ENCODE measurements at places on chromosomes 3 and 15.
A peak's percentile ranks its signal among the peaks of the same experiment; 100 is the strongest.

- H3K27me3 ChIP-seq = no peaks in the 10 kb centered on the region
- peak overlapping the region; percentile 49 for H3K4me3 ChIP-seq
- DNase-seq = peak; percentile 79
- no peaks in the 10 kb centered on the region for H3K4me1 ChIP-seq
- H3K27ac ChIP-seq = no peak overlapping the region
- H3K36me3 ChIP-seq = no peaks in the 10 kb centered on the region
Measured at GRCh38 chr3:121431726-121432517, 113.9 kb downstream of the POLQ start.

- no peaks in the 10 kb centered on the region for H3K36me3 ChIP-seq
- no peak for DNase-seq
- H3K27me3 ChIP-seq = peaks cover 72% of the 10 kb centered on the region
- no peak overlapping the region for H3K27ac ChIP-seq
- peaks cover 23% of the 10 kb centered on the region for H3K4me1 ChIP-seq
- no peak overlapping the region for H3K4me3 ChIP-seq
Measured at GRCh38 chr3:27715454-27715806, 6.7 kb downstream of the EOMES start.

DNA sequence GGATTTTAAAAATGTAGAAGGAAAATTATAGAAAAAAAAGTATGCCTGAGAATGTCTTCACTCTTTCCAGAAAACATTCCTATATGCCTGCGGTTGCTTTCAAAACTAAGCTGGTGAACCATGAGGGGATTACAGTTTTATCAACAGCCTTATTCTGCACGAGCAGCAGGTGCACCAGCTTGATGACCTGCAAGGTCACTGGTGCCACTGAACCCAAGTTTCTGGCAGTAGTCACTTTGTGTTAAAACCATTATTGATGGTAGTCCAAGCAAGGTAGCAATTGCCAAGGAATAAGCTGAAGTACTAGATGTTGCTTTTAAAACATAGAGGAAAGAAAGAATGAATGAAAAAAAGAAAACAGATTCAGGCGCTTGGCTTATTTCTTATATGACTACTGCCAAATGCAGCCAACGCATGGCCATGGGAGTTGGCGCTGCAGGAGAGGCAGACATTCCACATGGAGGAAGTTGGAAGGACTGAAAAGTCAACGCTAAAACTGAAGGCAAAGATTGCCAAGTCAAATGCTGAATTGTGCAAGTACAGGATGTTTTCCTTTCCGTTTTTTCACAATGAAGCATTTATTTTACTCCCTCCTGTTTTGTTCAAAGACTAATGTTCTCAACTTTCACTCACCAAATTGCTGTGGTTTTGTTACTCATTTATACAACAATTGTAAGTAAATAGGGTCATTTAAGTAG lies 601.4 kb downstream of the CADM2 start:
- peak; percentile 70 for DNase-seq
- no peak overlapping the region for H3K4me3 ChIP-seq
- H3K36me3 ChIP-seq = no peaks in the 10 kb centered on the region
- H3K27me3 ChIP-seq = no peaks in the 10 kb centered on the region
- no peaks in the 10 kb centered on the region for H3K4me1 ChIP-seq

DNA sequence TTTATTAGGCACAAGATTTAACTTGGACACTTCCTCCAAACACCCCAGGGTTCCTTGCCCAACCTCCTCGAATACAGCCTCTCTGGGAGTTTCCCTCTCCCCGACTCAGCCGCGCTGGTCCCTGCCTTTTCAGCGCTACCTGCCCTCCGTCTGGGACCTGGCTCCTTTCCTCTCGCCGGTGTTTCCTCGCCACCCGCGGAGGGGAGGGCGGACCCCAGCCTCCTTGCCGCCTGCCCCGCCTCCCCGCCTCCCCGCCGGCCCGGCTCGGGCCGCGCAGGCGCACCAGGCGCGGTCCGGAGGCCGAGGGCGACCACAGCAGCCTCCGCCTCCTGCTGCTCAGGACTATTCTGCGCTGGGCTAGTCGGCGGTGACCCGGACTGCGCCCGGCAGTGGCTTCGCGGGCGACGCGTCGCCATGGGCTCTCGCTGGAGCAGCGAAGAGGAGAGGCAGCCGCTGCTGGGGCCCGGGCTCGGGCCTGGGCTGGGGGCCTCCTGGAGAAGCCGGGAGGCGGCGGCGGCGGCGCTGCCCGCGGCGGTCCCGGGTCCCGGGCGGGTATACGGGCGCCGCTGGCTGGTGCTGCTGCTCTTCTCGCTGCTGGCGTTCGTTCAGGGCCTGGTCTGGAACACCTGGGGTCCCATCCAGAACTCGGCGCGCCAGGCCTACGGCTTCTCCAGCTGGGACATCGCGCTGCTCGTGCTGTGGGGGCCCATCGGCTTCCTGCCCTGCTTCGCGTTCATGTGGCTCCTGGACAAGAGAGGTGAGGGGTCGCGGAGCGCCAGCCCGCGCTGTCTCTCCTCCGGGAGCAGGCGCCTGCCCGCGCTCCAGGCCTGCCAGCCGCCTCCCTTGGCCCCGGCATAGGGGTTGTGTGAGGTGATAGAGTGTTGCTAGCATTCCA lies at the start of gene SLC49A4:
TSS of gene SLC49A4 (plus strand) at position 291 of the 895 bp plus-strand sequence. CDS start at position 415, 124 bp downstream.
- H3K36me3 ChIP-seq = no peaks in the 10 kb centered on the region
- H3K27ac ChIP-seq = peak within 1 kb of the TSS; percentile 92
- H3K27me3 ChIP-seq = no peaks in the 10 kb centered on the region
- peak within 1 kb of the TSS; percentile 31 for H3K4me3 ChIP-seq

DNA sequence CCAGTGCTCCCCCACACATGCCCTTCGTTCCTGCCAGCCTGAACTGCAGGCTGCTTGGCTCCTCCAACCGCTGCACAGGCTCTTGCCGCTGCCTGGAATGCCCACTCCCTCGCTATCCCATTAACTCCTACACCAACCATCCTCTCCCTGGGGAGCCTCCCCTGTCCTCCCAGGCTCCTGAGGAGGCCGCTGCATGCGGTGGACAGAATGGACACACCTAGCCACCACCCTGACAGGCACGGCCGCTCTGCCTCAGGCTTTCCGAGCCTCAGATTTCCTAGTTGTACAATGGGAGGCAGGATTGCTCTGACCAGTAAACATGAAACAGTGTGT lies 2.3 kb downstream of the PLXNB1 start:
- no peaks in the 10 kb centered on the region for H3K36me3 ChIP-seq
- no peak overlapping the region for H3K4me3 ChIP-seq
- H3K4me1 ChIP-seq = peaks cover 10% of the 10 kb centered on the region
- H3K27me3 ChIP-seq = no peaks in the 10 kb centered on the region
- DNase-seq = no peak
- H3K27ac ChIP-seq = no peak overlapping the region

- no peaks in the 10 kb centered on the region for H3K4me1 ChIP-seq
- no peak overlapping the region for H3K27ac ChIP-seq
- no peak overlapping the region for H3K4me3 ChIP-seq
- DNase-seq = no peak
Measured at GRCh38 chr15:72313448-72313840, 6.5 kb downstream of the CELF6 start.

DNA sequence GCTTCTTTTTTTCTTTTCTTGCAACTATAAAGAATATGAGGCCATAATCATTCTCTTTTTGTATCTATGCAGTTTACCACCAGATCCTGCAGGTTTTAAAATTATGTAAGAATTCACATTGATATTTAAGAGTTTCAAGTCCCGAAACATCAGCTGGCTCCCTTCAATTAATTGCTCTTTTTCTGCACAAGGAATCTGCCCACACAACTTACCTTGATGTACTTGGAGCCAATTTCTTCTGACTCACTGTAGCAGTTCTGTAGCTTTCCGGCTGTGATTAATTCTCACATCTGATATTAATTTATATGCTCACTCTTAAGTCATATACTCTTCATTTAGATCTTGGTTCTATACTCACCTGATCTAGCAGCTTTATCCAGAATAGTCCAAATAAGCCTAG lies 781.8 kb downstream of the CADM2 start:
- no peaks in the 10 kb centered on the region for H3K27me3 ChIP-seq
- no peaks in the 10 kb centered on the region for H3K36me3 ChIP-seq
- no peak overlapping the region for H3K4me3 ChIP-seq

- peaks cover 16% of the 10 kb centered on the region for H3K4me1 ChIP-seq
- peak; percentile 41 for DNase-seq
- H3K27ac ChIP-seq = no peak overlapping the region
- no peak overlapping the region for H3K4me3 ChIP-seq
- no peaks in the 10 kb centered on the region for H3K27me3 ChIP-seq
Measured at GRCh38 chr15:50358845-50359244, 3.8 kb upstream of the GABPB1 start.

DNA sequence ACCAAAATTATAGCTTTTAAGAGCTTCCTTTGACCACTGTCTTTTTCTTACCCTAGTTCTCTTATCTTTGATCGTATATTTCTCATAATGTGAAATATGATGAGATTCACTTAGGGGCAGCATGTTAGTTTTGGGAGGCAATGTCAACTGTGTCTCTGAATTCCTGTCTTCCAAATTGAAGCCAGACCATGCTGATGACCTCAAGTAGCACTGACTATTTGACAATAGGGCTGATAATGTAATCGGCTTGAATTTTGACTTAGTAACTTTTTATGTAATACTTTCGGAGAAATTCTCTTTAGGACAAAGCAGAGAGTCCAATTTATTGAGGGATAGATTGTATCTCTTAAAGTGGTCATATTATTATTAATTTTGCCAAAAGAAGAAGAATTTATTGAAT lies 295.4 kb upstream of the TPRG1 start:
- H3K36me3 ChIP-seq = peaks cover 5% of the 10 kb centered on the region
- H3K4me3 ChIP-seq = no peak overlapping the region
- no peak for DNase-seq
- H3K27ac ChIP-seq = no peak overlapping the region
- no peaks in the 10 kb centered on the region for H3K27me3 ChIP-seq

DNA sequence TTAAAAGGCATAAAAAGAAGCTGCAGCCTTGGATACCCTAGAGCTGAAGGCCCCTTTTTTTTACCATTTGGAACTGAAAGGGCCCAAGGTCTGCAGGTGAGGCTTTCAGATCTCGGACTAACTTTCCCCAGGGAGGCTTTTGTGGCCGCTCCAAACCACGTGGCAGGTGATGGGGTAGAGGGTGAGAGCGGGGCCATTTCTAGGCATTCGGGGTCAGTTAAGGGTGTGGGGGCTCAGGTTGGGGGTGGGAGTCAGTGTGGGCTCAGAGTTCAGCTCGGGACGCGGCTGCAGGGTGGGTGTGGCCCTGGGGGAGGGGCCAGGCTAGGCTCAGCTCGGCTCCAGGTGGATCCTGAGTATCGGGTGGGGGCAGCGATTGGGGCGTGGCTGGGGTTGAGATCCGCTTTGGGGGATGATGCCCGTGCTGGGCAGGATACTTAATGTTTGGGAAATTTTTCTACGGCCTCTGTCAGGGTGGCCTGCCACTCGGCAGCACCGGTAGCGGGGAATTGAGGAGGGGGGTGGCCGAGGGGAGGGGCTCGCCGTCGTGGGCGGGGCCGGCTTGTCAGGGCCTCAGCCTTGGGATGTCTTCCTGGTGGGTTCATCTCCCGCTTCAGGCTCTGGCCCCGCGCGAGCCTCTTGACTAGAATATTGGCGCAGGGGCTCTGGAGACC lies 2.5 kb downstream of the KLF13 start:
- H3K36me3 ChIP-seq = no peaks in the 10 kb centered on the region
- H3K27me3 ChIP-seq = no peaks in the 10 kb centered on the region
- peak overlapping the region; percentile 61 for H3K4me3 ChIP-seq
- H3K4me1 ChIP-seq = peaks cover 8% of the 10 kb centered on the region

DNA sequence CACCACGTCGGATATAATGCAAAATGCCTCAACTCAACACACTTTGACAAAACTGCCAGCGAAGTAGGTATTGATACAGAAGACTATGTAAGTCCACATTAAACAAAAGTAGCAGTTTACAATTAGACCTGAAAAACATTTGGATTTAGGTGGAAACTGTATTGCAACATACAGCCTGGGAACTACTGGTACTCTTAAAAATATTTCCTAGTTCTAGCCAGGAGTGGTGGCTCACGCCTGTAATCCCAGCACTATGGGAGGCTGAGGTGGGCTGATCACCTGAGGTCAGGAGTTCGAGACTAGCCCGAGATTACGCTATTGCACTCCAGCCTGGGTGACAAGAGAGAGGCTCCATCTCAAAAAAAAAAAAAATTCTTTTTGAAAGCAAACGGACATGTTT lies 246.2 kb downstream of the ZBTB20 start:
- H3K27me3 ChIP-seq = no peaks in the 10 kb centered on the region
- H3K27ac ChIP-seq = no peak overlapping the region
- no peaks in the 10 kb centered on the region for H3K36me3 ChIP-seq
- no peaks in the 10 kb centered on the region for H3K4me1 ChIP-seq
- H3K4me3 ChIP-seq = no peak overlapping the region

DNA sequence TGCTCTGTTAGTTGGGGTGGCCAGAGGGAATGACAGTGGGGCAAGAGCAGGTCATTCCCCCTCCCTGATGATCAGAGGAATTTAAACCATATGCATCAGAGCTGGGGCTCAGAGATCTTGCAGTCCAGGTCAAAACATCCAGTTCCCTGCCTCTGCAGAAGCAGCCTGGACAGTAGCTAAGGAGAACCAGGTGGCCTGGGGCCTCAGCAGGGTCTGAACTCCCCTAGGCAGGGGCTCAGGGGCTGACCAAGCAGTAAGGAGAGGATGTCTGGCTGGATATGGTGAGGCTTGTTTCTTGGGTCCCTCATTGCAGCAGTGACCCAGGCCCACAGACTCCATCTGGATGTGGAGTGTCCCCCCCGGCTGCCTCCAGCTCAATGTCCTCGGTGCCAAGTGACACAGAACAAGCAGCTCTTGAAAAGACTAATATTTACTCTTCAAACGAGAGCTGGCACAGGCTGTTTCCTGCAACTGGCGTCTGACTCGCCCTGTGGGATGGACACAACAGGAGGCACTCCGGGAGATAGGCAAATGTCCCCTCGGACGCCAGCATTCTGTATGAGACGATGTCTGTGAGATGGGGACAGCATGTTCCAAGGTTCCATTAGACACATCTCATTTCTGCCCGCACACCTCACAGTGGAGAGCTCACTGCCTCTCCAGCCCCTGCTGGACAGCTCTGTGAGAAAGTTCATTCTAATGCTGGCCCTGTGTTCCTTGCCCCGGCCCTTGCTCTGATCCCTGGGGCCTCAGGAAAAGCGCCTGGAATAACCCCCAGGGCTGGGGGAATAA lies 37.1 kb downstream of the SEC22C start:
- no peaks in the 10 kb centered on the region for H3K4me1 ChIP-seq
- H3K27me3 ChIP-seq = no peaks in the 10 kb centered on the region
- H3K4me3 ChIP-seq = no peak overlapping the region
- no peaks in the 10 kb centered on the region for H3K36me3 ChIP-seq
- peak; percentile 36 for DNase-seq

- H3K36me3 ChIP-seq = no peaks in the 10 kb centered on the region
- no peak overlapping the region for H3K4me3 ChIP-seq
- H3K27me3 ChIP-seq = no peaks in the 10 kb centered on the region
- no peak overlapping the region for H3K27ac ChIP-seq
- H3K4me1 ChIP-seq = no peaks in the 10 kb centered on the region
Measured at GRCh38 chr3:189632242-189632641, 1.1 kb downstream of the TP63 start.

DNA sequence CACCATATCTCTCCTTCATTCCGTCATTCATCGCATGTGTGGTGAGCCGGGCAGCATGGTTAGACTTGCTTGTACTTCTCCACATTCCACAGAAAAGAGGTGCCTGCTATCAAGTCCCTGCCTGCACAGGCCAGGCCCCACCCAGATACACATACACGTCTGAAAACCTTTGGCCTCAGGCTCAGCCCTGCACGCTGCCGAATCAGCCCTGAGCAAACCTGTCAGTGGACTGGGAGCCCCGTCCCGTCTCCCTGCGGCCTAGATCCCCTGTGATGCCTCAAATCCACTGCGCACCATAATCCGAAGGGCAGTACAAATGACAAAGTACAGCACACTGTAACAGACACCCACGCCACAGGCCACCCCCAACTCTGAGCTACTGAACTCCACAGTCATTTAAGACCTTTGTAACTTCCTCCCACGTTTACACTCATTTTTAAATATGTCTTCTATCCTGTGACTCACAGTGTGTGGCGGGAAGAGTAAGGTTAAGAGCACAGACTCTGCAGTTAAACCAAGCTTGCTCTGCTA lies 67.1 kb downstream of the MB21D2 start:
- H3K4me1 ChIP-seq = peaks cover 33% of the 10 kb centered on the region
- no peaks in the 10 kb centered on the region for H3K36me3 ChIP-seq
- H3K27me3 ChIP-seq = no peaks in the 10 kb centered on the region
- H3K27ac ChIP-seq = peak overlapping the region; percentile 3

All from endothelial cell of umbilical vein (primary cell).